Thyroid gland (tissue), 4 donors: ENCODE measurements at places on chromosomes 3 and 15. TPM values are rescaled to one million over a fixed set of nuclear protein-coding genes. Genes with fewer than 3 reads are reported as not detected.

- no peaks in the 10 kb centered on the region for H3K27me3 ChIP-seq
- H3K27ac ChIP-seq, result no peak overlapping the region
- no peaks in the 10 kb centered on the region for H3K36me3 ChIP-seq
- DNase-seq, result no peak
These were observed 11.3 kb upstream of the STRA6 start for GRCh38 chr15:74213858-74214284.

DNA sequence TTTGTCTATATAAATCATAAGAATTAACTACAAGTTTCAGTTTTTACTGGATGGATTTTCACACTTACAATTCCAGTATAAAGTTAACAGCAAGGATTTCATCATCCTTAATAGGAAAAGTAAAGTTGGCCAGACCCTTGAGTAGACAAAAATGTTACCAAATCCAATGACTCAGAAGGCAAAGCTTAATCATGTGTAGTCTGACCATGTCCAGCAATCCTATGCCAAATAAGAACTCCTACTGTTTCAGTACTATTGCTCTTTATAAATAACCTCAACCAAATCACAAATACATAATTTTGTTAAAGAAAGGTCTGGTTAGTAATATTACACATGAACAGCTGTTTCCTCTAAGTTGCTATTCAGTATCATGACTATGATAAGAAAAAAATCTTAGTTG lies 35.0 kb downstream of the PLOD2 start:
- H3K36me3 ChIP-seq, result peaks cover under 1% of the 10 kb centered on the region
- H3K4me1 ChIP-seq, result peaks cover 14% of the 10 kb centered on the region
- no peak overlapping the region for H3K4me3 ChIP-seq

GRCh38 chr3:171257251-171258203 lies 202.7 kb downstream of the TNIK start:
- H3K27me3 ChIP-seq, result no peaks in the 10 kb centered on the region
- H3K36me3 ChIP-seq, result no peaks in the 10 kb centered on the region
- H3K4me3 ChIP-seq, result no peak overlapping the region
- peaks cover 10% of the 10 kb centered on the region for H3K4me1 ChIP-seq
- no peak for DNase-seq

DNA sequence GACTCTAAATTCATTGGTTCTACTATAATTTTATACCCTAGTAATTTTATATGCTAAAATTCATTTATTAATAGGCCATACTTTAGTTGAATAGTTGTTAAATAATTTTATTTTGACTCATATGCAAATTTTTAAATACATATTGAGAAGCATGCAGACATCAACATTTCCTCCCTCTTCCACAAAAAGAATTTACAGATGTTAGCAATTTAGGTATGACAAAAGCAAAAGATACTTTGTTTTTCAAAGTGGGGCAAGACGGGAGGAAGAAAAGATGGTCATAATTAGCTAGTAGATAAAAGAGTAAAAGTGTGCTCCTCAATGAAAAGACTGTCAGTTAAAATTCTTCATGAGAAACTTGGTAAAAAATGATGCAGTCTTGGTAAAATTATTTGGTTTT lies 148.9 kb upstream of the TSPAN3 start:
- no peak overlapping the region for H3K27ac ChIP-seq
- no peaks in the 10 kb centered on the region for H3K4me1 ChIP-seq
- DNase-seq, result no peak
- no peaks in the 10 kb centered on the region for H3K36me3 ChIP-seq

Gene TGM4
- 0.13 TPM for total RNA-seq

Gene SEC62
- 117 TPM for total RNA-seq
